ENCODE measurements at places on chromosomes 16 and 17.

DNA sequence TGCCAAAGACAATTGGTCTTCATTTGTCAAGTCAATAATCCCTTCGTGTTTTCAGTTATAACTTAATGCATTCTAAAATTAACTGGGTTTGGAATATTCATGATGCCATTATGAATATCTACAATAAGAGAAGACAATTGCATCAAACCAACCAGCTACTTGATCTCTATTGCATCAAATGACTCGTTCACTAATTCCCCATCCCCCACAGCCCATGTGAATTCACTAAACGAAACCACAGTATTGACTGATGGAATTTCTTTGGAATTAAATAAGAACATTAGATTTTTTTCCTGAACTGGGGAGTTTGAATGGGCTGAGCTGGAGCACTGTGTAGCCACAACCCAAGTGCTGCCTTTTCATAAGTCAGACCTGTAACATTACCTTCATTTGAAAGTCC, 65.3 kb downstream of the HS3ST3B1 start:
- no peak for DNase-seq

DNA sequence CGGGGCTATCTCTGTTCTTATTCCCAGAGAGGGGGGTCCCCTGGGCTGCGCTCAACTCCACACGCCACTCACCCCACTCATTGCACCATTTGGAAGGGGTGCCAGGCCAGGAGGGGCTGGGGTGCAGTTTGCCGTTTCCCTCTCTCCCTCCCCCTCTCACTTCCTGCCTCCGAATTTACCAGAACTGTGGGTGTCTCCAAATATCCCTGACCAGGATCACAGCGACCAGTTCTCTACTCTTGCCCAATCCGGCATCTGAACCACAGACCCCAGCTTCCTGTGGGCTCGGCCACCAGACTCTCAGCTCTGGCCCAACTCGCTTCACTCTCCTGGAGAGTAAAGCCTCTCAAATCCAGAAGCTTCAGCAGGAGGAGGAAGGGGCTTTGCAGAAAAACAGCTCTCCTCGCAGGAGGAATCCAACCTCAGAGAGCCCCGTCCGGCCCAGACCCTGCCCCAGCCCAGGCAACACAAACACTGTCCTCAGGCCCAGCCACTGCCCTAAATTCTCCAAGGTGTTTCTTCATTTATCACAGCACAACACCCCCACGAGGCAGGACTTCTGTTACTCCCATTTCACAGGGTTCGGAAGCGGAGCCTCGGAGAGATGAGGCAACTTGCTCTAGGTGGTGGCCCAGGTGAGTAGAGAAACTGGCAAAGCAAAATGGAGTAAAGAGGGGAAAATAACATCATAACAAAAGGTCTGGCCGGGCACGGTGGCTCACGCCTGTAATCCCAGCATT, 423 bp upstream of the ASGR2 start:
- DNase-seq = peak; percentile 82

- no peak for DNase-seq
Measured at GRCh38 chr16:73743665-73744496, 552.7 kb upstream of the PSMD7 start.

DNA sequence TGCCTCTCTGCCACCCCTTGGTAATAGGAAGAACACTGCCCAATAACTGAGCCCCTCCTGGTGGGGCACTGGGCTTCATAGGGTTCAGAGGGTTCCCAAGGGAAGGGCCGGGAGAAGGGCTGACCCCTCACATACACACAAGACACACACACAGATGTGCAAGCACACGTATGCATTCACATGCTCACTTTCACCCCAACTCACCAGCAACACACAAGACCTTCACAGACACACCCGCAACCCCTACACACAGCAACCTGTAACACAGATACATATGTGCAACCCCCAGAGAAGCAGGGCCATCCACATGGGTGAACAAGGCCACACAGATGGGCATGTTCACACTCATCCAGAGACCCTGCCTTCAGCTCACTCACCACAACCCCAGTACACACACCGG, 225.1 kb downstream of the ZNF423 start:
- no peak for DNase-seq

- no peak for DNase-seq
Measured at GRCh38 chr17:28443901-28444638, 29.4 kb upstream of the SLC13A2 start.

- DNase-seq = no peak
Measured at GRCh38 chr16:58853854-58854791, 120.0 kb upstream of the GOT2 start.

GRCh38 chr16:359067-359763, 6.7 kb upstream of the AXIN1 start:
- no peak for DNase-seq

GRCh38 chr17:35135322-35135721, 6.8 kb downstream of the NLE1 start:
- no peak for DNase-seq

DNA sequence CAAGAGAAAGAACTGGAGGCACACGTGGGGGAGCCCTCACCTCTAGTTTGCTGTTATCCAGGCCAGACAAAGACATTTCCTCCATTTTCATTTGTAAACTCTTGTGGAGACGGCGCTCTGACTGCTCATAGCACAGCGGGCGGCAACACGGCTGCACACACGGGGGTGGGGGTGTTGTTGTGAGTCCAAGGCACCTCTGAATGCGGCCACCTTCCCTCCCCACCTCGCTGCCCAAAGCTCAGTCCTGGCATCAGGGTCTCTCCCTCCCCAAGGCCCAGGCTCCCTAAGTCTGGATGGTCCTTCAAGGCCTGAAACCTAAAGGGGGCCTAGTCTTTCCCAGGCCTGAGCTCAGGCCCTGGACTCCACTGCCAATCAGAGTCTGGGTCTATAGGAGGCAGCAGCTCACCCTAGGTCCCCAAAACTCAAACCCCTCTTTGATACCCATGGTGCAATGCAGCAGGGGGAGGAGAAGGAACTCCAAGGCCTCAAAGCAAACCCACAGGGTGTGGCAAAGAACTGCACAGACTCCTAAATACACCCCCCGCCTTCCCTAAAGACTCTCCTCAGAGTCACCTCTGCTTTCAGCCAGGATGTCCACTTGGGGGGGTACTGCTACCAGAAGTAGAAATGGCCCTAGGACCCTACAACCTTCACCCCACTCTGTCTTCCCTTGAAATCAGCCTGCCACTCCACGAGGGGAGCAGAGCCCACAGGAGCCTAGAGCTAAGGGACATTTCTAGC, 1.5 kb downstream of the ATXN7L3 start:
- peak; percentile 92 for DNase-seq

DNA sequence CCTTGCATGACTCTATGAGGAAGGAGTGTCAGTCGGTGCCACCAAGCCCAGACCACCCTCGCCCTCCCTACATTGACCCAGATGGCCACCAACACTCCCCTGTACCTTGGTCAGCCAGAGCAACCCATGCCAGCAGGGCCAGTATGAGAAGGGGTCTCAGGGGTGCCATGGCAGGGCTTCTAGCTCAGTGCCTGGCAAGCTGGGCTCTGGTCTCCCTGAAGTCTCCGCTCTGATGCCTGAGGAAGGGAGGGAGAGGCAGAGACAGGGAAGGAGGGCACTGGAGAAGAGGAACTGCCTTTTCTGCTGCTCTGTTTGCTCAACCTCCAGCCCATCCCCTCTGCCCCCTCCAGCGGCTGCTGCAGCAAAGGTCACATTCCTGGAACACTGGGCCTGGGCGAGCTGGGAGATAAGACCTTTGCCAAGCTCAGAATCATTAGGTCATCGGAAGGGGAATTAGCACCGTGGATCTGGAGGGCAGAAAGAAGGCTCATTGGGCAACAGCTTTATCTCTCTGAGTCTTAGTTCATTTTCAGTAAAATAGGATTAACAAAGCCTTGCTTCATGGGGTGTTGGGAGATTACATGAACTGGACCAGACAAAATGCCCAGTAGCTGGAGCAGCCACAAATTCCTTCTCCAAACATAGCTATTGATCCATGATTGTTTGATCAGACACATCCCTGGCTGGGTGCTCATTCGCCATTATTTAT, at the start of gene VTN:
VTN (minus strand) TSS at position 273 of the 709 bp plus-strand sequence; CDS start at position 169, 104 bp downstream.
- peak; percentile 60 for DNase-seq

- no peak for DNase-seq
Measured at GRCh38 chr16:7887316-7887715, 554.7 kb downstream of the RBFOX1 start.

- no peak for DNase-seq
Measured at GRCh38 chr17:7440834-7441195, 1.5 kb downstream of the FGF11 start.

DNA sequence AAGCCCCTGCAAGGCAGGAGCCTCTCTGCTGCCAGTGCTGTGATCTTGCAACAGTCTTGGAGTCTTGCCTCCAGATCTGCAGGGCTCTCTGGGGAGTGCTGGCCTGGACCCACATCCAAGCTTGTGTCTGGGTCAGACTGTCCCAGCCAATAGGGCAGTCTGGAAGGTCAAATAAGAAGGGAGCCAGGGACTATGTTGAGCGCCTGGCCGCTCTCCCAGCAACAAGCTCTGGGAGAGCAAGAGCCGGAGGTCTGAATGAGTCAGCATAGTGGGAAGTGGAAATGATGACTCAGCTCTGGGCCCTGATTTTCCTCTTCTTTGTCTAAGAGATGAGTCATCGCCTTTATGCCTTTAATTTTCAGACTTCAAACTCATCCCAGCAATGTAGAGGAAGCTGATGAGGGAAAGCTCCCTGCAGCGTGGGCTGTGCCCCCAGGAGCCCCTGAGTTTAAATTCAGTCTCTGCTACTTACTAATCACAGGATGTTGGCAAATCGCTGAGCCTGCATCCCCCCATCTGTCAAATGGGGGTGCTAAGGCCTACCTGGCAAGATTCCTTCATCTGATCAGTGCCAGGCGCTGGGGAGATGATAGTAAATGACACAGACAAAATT, 43.6 kb upstream of the HAPSTR1 start:
- DNase-seq = peak; percentile 70

DNA sequence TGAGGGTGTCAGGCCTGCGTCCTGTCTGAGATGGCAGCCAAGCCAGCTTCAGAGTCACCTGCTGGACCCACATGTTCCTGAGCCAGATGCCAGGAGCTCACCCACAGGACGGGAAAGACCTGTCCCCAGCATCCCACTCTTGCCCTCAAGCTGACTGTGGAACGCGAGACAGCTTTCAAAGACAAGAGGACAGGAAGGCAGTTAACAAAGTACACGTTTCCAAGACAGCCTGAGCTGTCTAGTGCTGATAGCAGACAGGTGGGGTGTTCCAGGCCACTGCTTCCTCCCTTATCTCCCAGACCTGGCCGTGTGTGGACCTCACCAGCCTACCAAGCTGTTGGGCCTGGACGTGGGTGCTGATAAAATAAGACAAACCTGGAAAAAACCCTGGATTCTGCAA, 13.2 kb downstream of the CMTM3 start:
- DNase-seq = no peak

DNA sequence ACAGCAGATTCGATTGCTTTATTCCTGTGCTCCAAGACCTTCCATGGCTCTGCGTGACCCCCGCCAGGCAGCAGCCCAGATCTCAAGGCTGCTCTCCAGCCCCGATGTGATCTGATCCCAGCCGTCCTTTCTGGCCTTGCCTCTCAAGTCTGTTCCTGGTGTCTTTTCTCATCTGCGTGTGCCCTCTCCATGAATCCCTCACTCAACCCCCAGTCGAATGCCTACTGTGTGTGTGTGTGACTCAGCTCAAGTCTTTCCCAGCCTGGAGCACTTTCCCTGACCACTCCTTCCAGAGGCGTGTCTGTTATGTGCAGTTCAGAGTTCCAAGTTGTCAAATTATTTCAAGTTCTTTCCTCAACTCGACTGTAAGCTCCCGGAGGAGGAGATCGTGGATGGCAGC, 64.0 kb downstream of the MRM1 start:
- DNase-seq = no peak

DNA sequence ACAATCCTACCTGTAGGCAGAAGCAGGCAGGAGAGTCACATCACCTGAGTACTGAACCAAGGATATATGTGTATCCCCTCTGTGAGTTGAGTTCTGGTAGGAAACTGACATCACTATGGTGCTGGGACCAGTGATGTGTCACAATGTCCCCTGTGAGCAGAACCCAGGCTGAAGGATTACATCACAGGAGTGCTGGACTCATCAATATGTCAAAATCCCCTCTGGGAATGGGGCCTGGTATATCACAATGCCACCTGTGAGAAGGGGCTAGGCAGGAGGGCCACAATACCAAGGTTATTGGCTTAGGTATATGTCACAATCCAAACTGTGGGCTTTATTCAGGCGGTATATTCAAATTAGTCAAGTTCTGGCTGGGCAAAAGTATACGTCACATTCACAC, 2098.3 kb downstream of the TP53TG3F start:
- no peak for DNase-seq

- DNase-seq = no peak
Measured at GRCh38 chr17:77155125-77155524, 14.4 kb downstream of the SEC14L1 start.

GRCh38 chr17:64129515-64129764, 504 bp downstream of the ERN1 start:
- DNase-seq = no peak

DNA sequence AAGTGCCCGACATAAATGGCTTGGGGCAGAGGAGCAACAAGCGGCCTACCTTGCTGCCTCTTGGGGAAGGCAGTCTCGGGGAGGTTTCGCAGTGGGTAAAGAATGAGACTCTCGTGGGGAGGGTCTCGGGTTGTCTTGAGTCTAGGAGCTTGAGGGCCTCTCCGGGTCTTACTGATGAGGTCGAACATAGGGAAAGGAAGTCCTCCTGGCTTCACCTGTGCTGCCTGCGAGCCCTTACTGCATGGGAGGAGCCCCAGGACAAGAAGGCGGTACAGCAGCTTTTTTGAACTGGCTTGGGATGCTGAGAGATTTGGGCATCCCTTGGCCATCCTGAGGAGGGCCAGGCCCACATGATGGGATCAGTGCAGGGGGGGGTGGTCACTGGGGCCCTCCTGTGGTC, 71.4 kb downstream of the SPECC1 start:
- no peak for DNase-seq

DNA sequence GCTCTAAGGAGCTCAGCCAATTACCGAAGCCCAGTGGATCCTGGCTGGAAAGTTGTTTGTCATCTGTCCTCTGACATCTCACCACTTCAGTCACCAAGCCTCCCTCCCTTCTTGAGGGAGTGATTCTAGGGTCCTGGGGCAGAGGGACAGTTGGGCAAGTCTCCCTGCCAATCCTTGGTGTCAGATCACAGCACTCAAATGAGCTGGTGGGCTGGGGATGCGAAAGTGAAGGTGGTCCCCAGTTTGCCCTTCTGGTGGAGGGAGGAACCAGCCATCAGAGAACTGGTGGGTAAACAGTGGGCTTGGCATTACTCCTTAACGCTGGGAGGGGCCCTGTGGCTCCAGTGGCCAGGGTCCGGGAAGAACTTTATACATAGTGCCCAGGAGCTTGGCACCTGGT, 4.4 kb upstream of the CALB2 start:
- DNase-seq = no peak

GRCh38 chr16:2358811-2359210, 18.3 kb upstream of the ABCA3 start:
- DNase-seq = no peak

Measured in HL-60 (cell line).